NCI-H524 (cell line): ENCODE measurements at places on chromosomes 7 and 10.

DNA sequence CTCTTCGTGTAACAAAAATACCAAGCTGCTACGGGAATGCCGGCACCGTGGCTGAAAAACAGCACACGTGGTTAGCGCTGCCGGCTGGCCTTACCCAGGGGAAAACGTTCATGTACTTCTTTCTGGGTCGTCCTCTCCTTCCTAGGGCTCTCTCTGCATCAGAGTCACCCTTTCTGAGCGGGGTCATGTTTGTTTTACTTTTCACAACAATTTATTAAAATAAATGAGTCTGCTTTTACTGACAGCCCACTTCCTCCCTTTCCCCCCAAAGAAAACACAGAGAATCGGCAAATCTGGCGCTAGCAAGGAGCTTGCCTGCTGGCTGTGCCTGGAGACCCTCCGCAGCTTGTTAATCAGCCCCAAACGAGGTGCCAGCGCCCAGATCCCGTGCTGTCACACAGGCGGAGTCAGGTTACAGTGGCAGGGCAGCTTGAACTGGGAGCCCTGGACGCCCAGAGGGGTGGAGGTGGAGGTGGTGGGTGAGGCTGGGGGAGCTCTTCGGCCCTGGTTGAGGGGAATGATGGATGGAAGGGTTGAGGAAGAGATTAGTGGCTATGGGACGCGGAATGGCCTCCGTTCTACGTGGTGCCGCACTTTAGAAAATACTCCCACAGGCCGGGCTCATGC, 162.2 kb upstream of the TNS3 start:
- DNase-seq: peak; percentile 8

DNA sequence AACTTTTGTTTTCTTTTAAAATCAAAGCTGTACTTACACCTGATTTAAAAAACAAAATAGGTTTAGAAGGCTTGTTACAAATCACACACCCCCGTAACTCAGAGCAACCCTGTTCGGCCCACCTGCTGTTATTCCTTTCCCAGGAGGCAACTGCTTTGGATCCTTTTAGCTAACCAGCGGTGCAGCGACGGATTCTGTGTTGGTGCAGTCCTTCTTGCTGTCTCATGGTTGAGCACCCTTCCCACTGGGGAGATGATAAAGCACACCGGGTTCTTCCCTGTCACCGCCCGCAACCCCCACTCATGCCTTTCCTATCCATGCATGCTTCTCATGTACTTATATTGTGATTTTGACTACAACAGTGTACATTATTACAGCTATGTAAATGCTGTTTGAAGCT, 24.8 kb upstream of the MKI67 start:
- DNase-seq: no peak

DNA sequence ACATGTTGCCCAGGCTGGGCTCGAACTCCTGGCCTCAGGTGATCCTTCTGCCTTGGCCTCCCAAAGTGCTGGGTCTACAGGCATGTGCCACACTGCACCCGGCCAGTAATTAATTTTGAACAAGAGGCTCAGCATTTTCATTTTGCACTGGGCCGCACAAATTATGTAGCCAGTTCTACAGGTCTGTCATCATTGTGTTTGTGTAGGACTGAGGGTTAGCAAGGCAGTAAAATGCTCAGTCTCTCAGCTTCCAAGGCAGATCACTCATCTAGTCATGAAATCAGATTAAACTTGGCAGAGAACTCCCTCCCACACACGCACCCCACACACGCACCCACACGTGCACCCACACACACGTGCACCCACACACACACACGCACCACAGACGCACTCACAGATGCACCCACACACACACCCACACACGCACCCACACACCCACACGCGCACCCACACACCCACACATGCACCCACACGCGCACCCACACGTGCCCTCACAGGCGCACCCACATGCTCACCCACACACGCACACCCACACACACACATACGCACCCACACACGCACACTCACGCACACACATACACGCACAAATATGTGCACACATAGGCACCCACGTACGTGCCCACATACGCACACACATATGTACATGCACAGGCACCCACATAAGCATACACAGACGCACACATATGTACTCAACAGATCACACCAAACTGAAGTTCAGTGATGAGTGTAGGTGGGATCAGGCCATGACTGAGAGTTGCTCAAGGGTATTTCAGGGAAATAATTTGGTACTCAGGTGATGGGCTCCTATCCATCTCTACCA, 27.8 kb upstream of the PROSER2 start:
- DNase-seq: no peak

GRCh38 chr10:114661212-114661880, 3.3 kb upstream of the ABLIM1 start:
- no peak for DNase-seq

GRCh38 chr7:101402081-101402779, 39.6 kb downstream of the COL26A1 start:
- DNase-seq: no peak

DNA sequence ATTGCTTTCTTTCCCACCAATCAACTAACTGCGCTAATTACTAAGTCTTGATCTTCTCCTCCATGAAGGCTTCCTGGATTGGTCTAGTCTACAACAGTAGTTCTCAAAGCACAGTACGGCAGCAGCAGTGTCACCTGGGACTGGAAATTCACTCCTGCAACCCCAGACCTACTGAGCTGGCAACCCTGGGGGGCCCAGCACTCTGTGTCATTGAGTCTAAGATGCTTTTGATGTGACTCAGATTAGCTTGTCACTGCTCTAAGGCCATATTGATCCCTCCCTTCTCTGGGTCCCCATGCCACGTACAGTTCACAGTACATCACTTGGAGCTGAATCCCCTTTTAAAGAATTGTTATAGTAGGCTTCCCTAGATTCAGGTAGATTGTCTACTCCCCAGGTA, 65.7 kb upstream of the KMT2C start:
- no peak for DNase-seq

DNA sequence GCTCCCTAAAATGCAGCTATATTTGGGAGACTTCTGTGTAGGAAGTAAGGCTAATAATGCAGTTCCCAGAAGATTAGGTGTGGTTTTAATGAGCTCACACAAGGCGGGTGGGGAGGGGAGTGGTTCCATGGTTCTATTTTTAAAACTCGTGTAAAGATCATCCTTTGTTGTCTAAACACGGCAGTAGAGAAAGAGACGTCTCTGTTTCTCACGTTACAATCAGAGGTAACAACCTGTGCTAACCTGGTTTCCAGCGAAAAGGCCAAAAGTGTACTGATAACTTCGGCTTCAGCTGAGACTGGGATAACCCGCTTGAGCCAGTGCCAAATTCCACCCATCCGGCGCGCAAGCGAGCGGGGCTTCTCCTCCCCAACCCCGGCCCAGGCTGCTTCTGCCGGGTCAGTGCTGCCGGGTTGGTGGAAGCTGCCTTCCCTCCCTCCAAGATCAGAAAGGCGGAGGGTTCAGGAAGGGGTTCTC, 2.5 kb upstream of the MAP3K8 start:
- no peak for DNase-seq

DNA sequence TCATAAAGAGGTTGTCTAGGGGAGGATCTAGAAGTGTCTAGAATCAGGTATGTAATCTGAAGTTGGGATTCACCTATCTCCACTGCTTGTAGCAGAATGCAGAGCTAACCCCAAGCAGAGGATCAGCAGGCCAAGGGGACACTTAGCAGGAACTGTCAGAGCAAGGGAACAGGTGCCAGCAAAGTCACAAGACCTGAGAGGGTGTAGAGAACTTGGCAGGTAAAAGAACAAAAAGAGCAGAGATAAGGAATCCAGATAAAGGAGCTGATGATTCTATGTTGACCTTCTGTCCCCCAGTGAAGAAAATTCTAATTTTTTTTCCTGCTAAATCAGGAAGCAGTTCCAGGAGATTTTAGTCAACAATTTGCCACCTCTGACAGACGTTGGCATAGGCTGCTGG, 91.4 kb upstream of the CCDC71L start:
- DNase-seq: no peak
